ENCODE measurements at places on chromosomes 1 and 21. TPM values are rescaled to one million over a fixed set of nuclear protein-coding genes. Genes with fewer than 3 reads are reported as not detected.

Gene TRIM67
- total RNA-seq: not detected

Gene TMEM52
- not detected for total RNA-seq

Gene NUP210L
- total RNA-seq: 0.39 TPM

- DNase-seq: no peak
Observed at GRCh38 chr1:40661678-40662077, 3.8 kb downstream of the RIMS3 start.

Gene GUCA2B
- not detected for total RNA-seq

Gene PCP4
- 49.3 TPM for total RNA-seq

GRCh38 chr1:165551469-165551868, 7.7 kb downstream of the LRRC52 start:
- no peak for DNase-seq
